Stimulated activated CD8-positive, alpha-beta memory T cell treated with anti-CD3 and anti-CD28 coated beads, Interleukin-7, amount 100 ng/mL, for 1 hour (primary cell): ENCODE measurements at places on chromosomes 4 and X.

DNA sequence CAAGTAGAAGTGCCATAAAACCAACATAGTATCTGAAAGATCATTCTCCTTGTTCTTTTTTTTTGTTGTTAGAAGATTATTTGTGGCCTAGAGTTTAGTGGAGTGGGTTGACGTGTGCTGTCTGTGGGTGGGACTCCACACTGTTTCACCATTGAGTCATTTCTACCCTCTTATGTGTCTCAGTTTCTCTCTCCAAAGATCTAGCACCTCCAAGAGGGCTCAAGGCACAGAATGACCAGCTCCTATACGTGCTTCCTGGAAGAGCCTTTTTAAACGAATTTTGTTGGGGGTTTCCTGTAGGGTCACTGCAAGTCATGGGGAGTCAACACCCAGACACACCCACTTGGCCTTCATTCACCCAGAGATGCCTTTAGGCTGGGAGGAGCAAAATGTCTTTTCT is 150.1 kb downstream of the KLF8 start:
- no peak for DNase-seq

DNA sequence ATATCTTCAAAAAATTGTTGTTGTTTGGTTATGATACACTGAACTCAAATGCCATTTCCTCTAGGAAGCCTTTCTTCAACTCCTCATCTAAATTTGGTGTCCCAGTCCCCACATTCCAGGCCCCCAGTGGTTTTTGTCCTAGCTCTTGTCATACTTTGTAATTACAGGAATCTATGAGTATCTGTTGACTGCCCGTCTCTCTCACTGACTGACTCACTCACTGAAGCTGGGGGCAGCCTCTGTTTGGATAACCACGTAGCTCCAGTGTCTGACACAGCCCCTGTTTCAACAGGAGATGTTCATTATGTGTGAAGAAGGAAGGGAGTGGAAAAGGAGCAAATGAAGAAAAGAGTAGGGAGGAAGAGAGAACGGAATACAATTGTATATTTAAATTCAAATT is 284.1 kb upstream of the TENM3 start:
- DNase-seq = no peak

DNA sequence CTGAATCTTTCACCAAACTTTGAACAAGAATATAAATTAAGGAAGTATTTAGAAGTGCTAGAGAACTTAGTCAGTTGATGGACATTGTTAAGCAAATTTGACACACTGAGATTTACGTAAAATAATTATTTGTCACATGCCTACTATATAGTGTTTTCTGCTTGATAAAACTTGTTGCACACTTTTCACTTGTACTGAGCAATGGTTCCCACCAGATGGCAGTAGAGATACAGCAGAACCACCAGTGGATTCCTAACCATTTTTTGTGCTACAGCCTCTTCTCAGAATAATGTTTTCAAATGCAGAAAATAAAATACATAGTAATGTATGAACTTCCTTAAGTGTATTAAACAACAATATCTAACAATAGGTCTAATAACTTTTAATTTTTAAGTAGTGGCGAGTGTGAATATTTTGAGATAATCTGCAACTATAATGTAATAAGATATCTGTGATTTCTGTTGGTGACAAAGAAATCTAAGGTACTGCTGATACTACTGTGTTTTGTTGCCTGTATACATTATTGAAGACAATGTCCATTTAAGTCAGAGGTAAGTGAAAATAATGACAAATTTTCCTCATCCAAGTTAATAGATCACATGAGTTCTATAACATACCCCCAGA is 81.2 kb downstream of the APOOL start:
- DNase-seq = no peak

GRCh38 chr4:148782284-148782683 is 340.1 kb upstream of the NR3C2 start:
- DNase-seq = no peak

DNA sequence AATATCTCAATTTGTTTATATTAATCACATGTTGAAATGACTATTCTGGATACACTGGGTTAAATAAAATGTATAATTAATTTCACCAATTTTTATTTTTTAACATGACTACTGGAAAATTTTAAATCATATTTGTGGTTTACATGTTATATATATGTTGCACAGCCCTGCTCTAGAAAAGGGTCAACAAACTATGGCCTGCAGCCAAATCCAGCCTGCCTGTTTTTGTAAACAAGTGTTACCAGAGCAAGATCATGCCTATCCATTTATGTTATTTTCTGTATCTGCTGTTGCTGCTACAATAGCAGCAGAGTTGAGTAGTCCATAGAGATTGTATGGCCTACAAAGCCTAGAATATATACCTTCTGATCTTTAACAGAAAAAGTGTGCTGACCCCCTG is 1.2 kb downstream of the TCEANC start:
- no peak for DNase-seq

DNA sequence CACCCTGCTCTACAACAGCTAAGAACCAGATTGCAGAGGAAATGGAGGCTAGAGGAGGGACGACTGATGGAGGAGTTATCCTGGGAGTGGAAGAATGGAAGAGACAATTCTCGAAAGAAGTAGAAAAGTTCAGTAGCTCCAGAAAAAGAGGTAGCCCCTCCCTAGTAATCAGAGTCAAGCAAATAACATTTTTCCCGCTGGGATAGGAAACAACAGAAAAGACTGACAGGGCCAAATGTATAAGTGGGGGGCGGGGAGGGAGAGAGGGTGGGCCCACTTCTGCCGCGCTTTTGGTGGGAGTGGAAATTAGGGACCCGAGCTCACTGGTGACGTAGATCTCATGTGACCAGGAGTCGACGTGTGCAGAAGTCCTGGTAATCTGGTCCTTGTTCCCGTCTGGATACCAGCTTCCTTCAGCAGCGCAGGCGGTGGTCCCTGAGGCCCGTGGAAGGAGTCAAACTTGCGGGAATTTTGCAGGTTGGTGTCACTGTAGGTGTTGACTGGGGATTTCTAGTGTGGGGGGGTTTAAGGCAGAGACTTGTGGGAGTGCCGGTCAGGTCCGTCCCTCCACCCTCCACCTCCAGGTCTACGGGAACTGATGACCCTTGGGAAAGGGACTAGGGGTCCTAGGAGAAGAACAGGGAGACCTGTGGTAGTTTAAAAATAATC is at the start of gene TCEAL9:
Gene TCEAL9, plus strand, starts transcription at position 377 of the 669 bp plus-strand sequence. CDS start 1,179 bp downstream, outside the sequence.
- DNase-seq = no peak
